NCI-H2107 (cell line): ENCODE measurements at places on chromosomes 6 and 20.

DNA sequence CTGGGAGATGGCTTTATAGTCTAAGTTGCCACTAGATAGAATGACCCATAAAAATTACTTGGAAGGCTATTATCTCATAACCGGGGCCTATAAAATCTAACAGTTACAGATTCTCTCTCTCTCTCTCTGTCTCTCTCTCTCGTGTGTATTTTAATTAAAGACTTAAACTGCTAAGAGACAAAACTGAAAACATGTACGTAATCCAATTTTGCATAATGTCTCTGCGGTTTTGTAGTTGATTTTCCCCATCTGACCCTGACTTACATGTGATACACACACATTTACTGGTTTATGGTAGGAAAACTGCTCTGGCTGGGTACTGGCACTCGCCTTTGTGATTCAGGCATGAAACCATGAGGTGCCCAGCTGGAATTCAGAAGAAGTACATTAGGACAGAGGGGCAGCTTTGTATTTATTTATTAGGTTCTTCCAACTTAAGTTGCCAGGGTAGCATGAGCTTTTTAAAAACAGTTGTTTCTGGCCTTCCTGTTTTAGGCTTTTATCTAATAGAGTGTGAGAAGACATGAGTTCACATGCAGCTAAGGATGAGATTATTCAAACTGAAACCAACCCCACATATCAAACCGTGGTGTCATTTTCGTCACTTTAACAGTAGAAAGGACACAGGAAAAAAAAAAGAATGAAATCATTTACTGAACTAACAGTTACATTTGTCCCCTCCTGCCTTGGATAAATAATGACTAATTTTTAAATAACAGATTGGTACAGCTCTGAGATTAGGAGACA, 182.5 kb downstream of the GMPR start:
- no peak for DNase-seq

DNA sequence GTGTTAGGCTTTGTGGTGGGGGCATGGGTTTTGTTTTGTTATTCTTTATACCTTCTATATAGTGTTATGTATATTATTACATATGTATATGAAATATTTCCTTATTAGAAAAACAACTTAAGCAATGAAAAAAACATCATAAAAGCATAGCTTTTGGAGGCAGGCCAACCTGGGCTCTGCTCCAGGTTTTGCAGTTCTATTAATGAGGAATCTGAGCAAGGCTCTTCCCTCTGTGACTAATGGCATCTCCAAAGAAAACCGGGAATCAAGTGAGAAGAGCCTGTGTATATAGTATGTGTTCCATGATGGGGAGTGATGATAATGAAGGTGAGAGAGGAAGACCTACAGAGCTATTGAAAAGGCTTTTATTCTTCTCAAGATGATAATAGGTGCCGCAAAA, 291.1 kb downstream of the CLIC5 start:
- no peak for DNase-seq

- no peak for DNase-seq
These were observed 691 bp downstream of the SYNDIG1 start for GRCh38 chr20:24469894-24470745.

DNA sequence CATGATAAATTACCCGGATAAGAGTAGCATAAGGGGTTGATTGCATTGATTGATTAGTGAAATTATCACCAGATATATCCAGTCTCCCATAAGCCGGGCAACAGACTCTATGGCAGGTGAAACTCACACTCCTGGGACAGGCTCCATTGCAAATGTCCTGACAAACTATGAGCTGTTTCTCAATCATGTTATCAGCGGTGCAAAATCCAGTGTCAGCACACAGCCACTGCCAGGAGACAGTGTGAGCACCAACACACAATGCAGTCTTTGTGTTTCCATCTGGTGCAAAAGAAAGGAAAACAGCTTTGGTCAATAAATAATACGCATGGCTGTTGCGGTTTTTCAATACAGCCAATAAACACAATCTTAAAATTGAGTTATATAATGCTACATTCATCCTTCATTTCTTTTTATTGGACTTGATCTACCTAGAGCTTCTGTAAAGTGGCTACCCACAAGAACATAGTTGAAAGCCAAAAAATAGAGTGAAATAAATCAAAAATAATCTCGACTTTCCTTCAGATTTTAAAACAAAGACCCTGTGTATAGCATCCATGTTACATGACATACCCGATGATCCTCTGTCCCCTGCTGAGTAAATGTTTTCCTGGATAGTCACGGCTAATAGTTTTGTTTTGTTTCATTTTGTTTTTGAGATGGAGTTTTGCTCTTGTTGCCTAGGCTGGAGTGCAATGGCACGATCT, 64.3 kb upstream of the AFDN start:
- DNase-seq, result no peak

DNA sequence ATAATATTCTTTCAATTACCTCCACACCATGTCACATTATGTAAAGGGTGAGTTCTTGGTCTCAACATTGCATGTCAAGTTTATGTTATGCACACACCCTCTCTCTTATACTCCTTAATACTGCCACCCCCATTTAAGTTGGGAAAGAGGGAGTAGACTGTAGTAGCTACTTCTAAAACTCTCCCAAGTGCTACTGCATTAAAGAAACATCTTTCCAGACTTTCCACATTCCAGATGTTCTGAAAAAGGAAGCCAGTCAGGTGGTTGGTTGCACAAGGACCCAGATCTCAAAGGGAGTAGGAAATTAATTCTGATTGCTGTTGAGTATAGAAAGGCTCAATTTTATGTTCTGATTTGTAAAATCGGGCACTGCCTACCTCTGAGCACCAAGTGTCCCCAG, 419.5 kb downstream of the CD83 start:
- no peak for DNase-seq

- no peak for DNase-seq
These were observed 29.2 kb upstream of the DST start for GRCh38 chr6:56671651-56672461.

- DNase-seq, result no peak
These were observed 239.2 kb upstream of the SASH1 start for GRCh38 chr6:148103436-148103835.

- no peak for DNase-seq
These were observed 75.5 kb downstream of the NOL4L start for GRCh38 chr20:32509639-32510066.

DNA sequence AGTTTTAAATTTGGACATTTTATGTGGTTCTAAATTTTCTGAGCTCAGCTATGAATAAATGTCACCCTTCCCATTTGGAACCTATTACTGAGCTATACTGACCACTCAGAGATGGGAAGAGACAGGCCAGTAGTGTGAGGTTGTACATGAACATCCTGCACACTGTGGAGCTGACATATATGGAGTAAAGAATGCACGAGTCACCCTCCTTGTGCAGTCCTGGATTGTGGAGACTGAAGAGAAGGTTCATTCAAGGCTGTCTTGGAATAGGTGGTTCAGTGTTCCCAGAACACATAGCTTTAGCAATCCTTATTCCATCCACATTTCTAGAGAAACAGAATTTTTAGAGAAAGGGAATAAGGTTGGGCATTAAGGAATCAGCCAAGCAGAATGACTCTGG, 50.3 kb upstream of the OGFRL1 start:
- DNase-seq, result no peak

DNA sequence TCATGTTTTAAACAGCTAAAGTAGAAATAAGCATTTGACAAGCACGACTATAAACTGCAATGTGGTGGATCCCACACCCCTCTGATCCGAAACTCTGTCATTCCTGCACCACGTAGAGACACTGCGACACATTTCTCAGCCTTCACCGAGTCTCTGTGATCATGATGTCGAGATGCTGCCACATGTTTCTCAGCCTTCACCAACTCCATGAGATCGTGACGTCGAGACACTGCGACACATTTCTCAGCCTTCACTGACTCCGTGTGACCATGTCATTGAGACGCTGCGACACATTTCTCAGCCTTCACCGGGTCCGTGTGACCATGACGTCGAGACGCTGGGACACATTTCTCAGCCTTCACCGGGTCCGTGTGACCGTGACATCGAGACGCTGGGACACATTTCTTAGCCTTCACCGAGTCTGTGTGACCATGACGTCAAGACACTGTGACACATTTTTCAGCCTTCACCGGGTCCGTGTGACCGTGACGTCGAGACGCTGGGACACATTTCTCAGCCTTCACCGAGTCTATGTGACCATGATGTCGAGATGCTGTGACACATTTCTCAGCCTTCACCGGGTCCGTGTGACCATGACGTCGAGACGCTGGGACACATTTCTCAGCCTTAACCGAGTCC, 143.0 kb downstream of the TTLL2 start:
- DNase-seq, result no peak

DNA sequence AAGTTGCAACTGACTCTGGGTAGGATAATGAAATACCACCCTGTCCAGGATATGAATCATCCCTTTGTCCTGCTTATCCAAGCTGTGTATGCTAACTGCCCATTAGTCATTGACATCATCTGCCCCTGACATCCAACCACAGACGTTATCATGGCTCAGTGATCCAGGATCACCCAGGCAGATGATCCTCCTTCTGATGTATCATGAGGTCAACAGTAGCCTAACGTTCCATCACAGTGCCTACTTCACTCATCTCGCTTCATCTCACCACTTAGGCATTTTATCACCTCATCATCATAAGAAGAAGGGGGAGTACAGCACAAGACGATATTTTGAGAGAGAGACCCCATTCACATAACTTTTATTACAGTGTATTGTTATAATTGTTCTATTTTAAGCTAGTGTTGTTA, 13.4 kb upstream of the BTN3A2 start:
- DNase-seq, result no peak

DNA sequence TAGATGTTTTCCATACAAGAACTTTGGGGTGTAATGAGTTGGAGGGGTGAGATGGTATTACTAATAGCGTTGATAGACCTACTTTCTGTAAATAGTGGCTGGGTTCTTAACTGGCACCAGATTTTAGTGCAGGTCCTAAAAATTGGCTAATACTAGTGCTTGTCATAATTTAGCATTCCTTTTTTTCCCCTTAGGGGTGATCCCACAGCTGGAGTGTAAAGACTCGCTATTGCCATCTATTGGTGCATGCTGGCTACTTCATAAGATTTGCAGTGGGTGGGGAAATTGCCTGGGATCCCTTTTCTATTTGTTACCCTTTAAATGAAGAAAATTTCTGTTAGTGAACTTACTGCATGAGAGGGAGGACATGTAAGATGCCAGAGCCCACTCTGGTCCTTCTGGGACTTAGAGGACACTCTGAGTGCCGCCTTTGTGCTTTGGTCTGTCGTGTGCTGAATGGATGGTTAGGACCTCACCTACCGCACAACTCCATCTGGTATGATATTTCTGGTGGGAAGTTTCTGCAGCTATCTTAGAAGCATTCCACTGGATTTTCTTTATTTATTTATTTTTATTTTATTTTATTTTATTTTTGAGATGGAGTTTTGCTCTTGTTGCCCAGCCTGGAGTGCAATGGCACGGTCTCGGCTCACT, 195.5 kb downstream of the JARID2 start:
- no peak for DNase-seq

DNA sequence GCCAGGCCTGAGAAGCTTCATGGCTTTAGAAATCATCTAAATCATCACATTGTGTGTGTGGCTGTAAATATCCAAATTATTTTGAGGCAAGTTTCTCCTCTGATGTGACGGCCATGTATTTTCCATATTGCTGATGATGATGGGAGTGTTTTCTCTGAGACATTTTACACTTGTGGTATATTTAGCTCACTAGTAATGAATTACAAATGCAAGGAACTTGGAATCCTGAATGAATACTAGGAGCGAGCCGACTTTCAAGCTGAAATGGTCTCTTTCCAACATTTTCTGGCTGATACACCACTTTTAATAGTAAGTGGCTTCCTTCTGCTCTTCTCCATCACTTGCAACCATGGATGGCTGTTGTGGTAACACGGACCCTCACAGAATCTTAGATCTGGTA, 41.3 kb downstream of the UTRN start:
- no peak for DNase-seq

DNA sequence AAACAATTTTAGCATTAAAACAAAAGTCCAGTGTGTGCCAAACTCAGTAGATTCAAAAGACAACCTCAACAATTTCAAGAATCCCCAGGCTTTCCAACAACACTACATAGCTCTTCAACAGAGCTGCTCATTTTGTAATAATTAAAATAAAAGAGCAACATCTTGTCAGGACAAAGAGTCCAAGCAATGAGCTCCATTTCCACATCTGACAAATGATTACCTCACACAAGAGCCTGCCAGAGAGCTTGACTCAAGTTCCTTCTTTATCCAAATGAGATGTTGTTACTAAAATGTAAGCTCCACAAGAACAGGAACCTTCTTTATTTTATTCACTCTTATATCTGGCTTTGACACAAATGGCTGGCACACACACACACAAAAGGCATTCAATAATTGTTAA, 449.8 kb downstream of the HACE1 start:
- no peak for DNase-seq

GRCh38 chr6:47440719-47441118, 36.9 kb upstream of the CD2AP start:
- DNase-seq, result no peak

- no peak for DNase-seq
These were observed 162.0 kb upstream of the SIM1 start for GRCh38 chr6:100626721-100627120.

DNA sequence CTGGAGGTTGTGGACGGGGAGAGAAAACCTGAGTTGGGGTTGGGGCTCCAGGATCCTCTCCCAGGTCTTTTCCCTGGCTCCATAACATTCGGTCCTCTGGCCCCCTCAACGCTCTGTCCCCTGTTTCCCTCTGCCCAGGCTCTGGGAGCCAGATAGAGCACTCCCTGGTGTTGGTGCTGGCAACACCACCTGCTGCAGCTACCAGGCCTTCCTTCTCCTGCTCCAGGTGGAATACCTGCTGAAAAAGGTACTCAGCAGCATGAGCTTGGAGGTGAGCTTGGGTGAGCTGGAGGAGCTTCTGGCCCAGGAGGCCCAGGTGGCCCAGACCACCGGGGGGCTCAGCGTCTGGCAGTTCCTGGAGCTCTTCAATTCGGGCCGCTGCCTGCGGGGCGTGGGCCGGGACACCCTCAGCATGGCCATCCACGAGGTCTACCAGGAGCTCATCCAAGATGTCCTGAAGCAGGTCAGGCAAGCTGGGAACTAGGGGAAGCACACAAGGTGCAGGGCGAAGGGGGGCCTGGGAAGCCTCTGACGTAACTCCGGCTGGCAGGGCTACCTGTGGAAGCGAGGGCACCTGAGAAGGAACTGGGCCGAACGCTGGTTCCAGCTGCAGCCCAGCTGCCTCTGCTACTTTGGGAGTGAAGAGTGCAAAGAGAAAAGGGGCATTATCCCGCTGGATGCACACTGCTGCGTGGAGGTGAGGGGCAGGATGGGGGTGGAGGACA, 14.6 kb downstream of the DEF6 start:
- no peak for DNase-seq

GRCh38 chr6:451847-452246, 60.3 kb downstream of the IRF4 start:
- DNase-seq, result no peak
